ENCODE measurements at places on chromosomes 12 and 14.

DNA sequence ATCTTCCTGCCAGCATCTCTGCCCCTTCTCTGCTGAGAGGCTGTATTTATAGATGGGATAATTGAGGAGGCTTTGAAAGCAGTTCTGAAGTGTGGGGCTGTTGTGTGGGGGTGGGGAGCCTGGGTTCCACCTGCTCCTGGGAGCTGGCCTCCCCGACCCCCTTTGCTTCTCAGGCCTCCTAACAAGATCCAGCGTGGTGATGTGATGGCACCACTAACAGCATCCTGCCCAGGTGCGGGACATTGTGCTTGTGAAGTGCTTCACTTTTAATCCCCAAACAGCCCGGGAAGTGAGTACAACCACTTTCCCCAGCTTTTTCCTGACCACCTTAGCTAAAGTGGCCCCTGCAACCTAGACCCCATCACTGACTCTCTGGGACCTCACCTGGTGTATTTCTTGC, 95.1 kb upstream of the NRXN3 start:
- peak; percentile 12 for DNase-seq

- DNase-seq: no peak
Measured at GRCh38 chr14:96380735-96381134, 11.2 kb upstream of the AK7 start.

DNA sequence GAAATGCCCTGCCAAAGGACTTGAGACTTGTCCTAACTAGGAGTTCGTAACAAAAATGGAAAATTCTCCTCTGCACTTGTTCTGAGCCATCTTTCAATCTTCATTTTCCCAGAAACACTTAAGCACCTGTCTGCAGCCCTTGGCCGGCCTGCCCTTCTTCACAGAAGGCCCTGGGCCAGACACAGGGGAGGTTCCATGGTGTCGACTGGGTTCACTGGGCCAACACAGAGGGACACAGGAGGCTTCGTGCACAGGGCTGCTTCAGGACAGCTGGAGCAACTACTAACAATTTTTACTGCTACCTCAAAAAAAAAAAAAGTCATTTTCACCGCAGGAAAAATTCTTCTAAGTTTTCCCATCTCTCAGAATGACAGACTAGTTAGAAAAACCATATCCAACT, 19.6 kb downstream of the NID2 start:
- DNase-seq: no peak

- DNase-seq: no peak
Measured at GRCh38 chr14:73266317-73266716, 29.0 kb downstream of the PAPLN start.

Measured in WERI-Rb-1 (cell line).